ENCODE measurements at places on chromosomes 6 and 20.

GRCh38 chr20:45429618-45430017 lies 13.7 kb downstream of the PIGT start:
- DNase-seq = no peak

GRCh38 chr6:44569931-44570385 lies 182.5 kb downstream of the CDC5L start:
- DNase-seq = no peak

- DNase-seq = no peak
Measured at GRCh38 chr6:37624606-37625574, 72.8 kb downstream of the MDGA1 start.

- peak; percentile 74 for DNase-seq
Measured at GRCh38 chr20:32960849-32961731, 43.1 kb downstream of the SUN5 start.

DNA sequence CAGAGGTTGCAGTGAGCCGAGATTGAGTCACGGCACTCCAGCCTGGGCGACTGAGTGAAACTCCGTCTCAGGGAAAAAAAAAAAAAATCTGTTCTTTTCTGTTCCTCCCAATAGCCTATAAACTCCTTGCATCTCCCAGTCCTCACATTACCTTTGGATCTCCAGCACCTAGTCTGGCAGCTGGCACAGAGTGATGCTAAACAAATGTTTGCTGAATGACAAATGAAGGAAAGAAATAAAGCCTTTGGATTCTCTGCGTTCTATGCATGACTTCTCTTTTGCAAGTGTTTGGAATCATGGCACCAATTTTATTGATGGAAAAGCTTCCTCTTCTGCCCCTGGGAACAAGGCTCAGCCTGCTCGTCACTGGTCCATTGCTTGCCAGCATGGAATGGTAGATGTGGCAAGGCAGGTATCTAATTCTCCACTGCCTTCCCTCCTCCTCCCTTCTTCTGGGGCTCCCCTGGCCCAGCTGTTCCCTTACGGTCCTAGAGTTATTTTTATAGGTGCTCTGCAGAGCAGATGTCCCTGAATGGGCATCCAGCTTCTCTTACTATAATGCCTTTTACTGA lies 53.6 kb upstream of the FYN start:
- DNase-seq = no peak

- no peak for DNase-seq
Measured at GRCh38 chr20:50498071-50498776, 12.0 kb upstream of the PTPN1 start.
